ENCODE measurements at places on chromosomes 1 and 21.

GRCh38 chr1:51990478-51990965 is at the start of gene RAB3B:
Gene RAB3B, minus strand, starts transcription at chr1:51990700. Its CDS starts 13,583 bp downstream, at chr1:51977117.
- DNase-seq, result peak; percentile 93

GRCh38 chr1:56506951-56507491 is 72.3 kb downstream of the PLPP3 start:
- DNase-seq, result no peak

GRCh38 chr1:15153184-15153841 is at the start of gene TMEM51:
Gene TMEM51, plus strand, starts transcription at chr1:15153747. Its CDS starts 61,341 bp downstream, at chr1:15215088.
- peak; percentile 82 for DNase-seq

- DNase-seq, result no peak
Measured at GRCh38 chr1:43034778-43035177, 76.1 kb upstream of the SLC2A1 start.

GRCh38 chr1:184568148-184568547 is 181.3 kb downstream of the C1orf21 start:
- no peak for DNase-seq

- DNase-seq, result no peak
Measured at GRCh38 chr1:114315631-114316030, 162.0 kb upstream of the SYT6 start.

DNA sequence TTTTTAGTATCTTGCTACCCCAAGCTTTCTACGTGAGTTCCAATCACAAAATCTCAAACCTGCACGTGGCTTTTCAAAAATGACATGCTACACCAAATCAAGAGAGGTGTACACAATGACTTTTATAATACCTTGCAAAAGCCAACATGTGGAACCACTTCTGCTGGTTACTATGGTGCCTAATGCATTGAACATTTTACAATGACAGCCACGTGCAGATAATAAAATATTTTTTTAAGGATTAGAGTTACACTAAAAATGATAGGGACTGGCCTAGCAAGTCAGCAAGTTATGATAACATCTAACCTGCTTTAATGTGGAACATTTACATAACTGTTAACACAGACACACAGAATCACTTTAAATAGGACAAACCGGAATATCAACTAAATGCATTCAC is 30.2 kb downstream of the EYA3 start:
- no peak for DNase-seq

DNA sequence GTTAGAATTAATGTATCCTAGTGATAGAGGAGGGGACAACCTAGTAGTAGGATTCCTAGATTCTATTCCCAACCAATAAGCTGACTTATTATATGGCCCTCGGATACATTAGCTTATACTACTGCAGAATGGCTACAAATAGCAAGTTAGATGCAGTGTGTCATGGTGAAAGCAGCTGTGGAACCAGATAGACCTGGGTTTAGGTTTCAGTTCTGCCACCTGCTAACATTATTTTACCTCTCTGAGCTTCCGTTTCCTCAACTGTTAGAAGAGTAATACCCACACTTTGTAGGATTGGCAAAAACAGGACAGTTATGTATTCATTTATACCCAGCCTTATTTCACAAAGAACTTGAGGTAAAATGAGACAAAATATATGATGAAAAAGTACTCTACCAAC is 21.6 kb upstream of the MAGOH start:
- no peak for DNase-seq

DNA sequence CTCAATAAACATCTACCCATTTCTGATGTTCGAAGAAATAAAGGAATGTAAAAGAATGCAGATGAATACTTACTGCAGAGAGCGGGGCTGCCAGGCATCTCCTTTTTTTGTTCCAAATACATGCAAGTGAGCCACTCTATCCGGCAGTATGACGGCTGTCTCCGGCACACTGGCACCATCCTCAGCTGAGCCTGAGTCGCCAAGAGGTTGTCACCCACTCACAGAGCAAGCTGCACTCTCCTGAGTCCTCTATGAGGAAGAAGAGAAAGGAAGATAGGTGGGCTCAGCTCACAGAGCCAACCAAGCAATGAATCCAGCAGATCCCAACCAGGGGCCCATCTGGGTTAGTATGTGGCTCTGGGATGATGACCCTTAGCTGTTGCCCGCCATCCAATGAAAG is 65.3 kb downstream of the CD46 start:
- DNase-seq, result no peak

- no peak for DNase-seq
Measured at GRCh38 chr1:8545078-8545477, 227.2 kb downstream of the SLC45A1 start.

GRCh38 chr1:95382000-95382786 is 148.2 kb downstream of the RWDD3 start:
- DNase-seq, result no peak

DNA sequence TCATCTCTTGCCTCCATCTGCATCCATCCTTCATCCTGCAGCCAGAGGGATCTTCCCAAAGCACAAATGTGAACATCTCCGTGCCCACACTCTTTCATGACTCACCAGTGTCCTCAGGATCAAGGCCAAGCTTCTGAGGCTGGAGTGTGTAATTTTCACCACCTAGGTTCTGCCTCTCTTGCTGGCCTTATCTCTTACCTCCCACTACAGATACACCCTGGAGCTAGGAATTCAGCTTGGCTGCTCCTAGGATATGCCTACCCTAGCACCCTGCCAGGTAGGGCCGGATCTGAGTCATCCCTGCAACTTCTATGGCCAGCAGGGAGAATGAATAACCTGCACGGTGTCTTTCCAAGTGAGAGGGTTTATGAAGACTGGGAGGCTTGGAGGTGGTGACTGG is 208.7 kb upstream of the CSF3R start:
- DNase-seq, result no peak

DNA sequence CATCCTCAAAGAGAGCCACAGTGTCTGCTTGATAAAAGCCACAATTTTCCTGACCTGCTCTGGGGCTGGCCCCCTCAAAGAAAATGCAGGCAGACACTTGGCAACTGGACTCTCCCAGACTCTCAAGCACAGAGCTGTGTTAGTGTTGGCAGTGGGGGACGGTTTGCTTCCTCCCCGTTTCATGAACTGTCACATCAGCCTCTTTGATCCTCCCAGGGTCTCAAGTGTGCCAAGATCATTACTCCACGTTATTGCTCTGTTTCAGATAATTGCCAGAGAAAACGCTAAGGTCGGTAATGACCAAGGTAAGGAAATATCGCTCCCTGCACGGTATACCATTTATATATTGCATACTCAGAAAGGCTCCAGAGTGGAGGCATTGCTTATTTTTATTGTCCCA is 138.8 kb downstream of the NTMT2 start:
- no peak for DNase-seq

DNA sequence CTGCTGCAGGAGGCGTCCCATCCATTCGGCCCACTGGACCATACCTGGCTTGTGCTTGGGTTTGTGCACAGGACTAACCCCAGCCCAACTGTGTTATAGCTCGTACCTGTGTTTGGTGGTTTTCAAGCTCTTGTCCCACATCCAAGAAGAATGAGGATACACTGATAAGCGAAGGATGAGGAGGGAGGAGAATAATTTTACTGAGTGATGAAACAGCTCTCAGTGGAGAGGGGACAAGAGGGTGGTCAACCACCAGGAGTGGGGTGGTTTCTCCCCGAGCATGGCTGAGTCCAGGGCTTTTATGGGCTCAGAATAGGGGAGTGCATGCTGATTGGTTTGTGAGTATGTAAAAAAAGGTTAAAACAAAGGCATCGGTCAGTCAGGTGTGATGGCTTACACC is 12.1 kb upstream of the USP48 start:
- no peak for DNase-seq

- DNase-seq, result no peak
Measured at GRCh38 chr1:170548497-170548896, 16.5 kb downstream of the GORAB start.

- no peak for DNase-seq
Measured at GRCh38 chr1:151868486-151868885, 15.0 kb upstream of the THEM5 start.

GRCh38 chr21:17270229-17270628 is 242.6 kb upstream of the CXADR start:
- peak; percentile 1 for DNase-seq

- no peak for DNase-seq
Measured at GRCh38 chr21:36127250-36127904, 7.5 kb upstream of the CBR3 start.

GRCh38 chr1:6124341-6124740 is 55.8 kb downstream of the CHD5 start:
- no peak for DNase-seq

DNA sequence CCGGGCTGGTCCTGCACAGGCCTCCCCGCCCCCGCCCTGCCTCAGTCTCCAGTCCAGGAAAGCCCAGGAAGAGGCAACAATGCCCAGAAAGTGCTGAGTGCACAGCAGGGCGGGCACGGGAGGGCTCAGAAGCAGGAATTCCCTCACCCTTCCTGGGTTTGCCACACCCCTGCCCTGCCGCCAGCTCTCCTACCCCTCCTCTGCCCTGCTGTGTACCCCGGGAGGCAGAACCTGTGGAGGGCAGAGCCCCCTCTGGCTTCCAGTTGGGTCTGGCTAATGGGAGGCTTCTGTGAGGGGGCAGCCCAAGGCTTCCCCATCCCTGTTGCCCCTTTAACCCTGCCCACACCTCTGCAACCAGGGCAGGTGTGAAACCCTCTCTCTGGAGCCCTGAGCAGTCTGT is 47.5 kb upstream of the CSF3R start:
- DNase-seq, result no peak
